ENCODE measurements at places on chromosomes 13 and 19.

DNA sequence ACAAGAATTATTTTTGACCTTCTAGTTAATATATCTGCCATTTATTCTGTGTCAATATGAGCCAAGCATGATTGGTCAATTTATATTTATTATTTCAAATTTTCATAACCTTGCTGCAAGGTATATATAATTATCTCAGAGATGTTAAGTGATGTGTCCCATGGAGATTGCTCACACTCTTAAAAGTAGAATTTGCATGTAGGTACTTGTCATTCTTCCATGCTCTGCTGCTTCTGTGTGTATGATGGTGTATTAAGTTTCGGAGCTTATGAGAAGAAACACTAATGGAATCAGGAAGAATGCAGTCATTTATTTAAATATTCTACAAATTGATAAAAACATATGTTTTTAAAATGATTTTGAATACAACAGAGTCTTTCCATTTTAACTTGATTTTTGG, 586.8 kb upstream of the MIR17HG start:
- no peak for DNase-seq

DNA sequence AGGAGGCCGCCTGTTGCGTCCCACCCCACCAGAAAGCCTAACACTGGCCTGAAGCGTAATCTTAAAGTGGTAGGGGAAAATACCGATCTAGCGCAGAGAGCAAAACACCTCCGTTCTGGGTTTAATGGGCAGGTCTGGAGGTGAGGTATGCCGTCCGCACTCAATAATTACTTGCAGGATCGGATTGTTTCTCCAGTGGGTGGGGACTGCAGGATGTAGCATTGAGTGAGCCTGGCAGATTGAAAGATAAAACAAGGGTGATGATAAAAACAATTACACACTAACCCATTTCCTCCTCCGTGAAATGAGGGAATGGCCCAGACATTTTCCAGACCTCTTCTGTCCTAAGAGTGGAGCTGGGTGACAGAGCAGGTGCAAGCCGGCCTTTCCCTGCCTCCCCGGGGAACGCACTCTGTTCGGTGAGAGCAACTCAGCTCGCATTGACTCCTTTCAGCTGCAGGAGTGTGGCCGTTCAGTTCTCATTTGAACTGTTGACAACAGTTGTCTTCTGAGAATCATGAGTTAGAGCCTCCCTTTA, 110.2 kb upstream of the DOCK9 start:
- no peak for DNase-seq

- no peak for DNase-seq
Measured at GRCh38 chr13:21181671-21182070, 5.2 kb downstream of the MRPL57 start.

DNA sequence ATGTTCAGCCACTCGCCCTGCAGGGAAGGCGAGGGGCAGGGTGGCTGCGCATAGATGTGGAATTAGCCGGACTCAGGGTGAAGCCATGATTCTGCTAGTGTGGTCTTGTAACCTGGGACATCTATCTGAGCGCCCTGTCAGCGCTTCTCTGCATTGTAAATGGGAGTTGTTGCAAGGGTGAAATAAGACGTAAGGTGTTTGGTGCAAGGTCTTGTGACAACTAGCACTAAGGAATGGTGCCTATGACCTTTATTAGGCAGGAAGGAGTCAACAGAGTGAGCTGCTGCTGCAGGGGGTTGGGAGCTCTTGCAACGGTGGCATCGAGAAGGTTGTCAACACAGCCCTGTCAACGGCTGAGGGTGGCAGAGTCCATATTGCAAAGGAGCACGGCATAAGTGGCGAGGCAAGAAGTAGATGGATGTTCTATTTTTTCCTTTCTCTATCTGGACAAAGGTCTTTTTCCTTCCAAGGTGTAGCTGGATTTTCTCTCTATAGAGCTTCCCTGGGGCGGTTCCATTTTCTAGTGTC, 49.3 kb downstream of the IRS2 start:
- no peak for DNase-seq
